NCI-H510A (cell line): ENCODE measurements at places on chromosomes 12 and 14.

DNA sequence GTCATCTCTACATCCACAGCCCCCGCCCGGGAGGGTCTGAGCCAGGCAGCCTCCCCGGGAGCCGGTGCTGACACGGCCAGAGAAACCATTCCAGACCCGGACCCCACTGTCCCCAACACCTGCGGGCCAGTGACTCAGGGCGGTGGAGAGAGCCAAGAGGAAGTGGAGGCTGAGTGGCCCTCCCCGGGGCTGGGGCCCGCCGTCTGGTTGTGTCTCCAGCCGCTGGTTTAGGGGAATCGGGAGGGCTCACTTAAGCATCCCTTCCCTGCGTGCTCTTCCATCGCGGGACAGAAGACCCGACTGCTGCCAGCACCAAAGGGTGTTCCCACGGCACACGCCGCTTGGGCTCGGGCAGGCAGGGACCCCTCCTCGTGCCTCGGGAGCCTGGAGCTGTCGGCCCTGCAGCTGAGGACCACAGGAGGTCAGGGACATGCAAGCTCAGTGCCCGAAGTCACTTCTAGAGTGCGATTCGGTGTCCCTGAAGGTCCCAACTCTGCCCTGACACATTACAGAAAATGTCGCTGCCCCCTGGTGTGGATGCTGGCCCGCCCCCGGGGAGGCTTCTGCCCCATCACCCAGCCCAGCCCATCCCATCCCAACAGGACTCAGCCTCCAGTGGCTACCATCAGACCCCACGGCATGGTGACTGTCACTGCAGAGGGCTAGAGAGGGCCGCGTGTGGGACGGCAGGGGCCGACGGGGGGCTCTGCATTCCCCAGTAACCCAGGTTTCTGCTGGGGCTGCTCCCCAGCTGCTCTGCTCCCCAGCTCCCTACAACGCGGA lies 50.8 kb downstream of the GALNT9 start:
- DNase-seq, result no peak

DNA sequence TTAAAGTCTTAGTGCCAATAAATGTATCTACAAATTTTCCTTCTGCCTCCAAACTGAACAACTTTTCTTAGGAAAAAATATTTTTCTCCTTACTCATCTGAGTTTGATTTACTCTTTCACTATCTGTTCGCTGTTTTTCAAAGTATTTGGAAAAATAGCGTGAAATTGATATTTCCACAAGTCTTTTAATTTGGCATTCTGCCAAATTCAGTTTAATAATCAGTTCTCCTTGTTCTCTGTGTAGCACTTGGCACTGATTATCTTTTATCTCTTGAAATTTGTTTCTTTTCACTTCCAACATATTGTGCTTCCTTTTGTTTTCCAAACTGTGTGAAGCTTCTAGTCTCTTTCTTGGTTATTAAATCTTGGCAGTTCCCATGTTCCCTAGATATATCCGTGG lies 559.8 kb downstream of the RPL10L start:
- no peak for DNase-seq

GRCh38 chr12:52506858-52507715 lies 13.1 kb downstream of the KRT5 start:
- no peak for DNase-seq

DNA sequence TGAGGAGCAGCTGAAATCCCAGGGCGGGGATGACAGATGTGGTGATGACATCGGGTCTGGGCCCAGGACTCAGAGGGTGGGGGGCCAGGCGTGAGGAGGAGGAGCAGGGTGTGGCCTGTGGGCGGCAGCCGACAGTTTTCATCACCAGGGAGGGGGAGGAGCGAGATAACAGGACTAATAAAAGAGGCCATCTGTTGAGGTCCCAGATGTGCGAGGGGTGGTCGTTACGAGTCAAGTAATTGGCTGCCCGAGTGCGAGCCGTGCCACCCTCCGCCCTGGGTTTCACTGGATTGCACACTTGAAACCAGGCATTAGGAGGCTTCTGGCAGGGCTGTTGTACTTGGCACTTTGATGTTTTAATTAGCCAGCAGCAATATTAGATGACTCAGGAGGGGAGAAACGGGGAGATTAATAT lies 67.2 kb downstream of the NOS1 start:
- no peak for DNase-seq

GRCh38 chr12:97837401-97837800 lies 374.8 kb downstream of the RMST start:
- no peak for DNase-seq

DNA sequence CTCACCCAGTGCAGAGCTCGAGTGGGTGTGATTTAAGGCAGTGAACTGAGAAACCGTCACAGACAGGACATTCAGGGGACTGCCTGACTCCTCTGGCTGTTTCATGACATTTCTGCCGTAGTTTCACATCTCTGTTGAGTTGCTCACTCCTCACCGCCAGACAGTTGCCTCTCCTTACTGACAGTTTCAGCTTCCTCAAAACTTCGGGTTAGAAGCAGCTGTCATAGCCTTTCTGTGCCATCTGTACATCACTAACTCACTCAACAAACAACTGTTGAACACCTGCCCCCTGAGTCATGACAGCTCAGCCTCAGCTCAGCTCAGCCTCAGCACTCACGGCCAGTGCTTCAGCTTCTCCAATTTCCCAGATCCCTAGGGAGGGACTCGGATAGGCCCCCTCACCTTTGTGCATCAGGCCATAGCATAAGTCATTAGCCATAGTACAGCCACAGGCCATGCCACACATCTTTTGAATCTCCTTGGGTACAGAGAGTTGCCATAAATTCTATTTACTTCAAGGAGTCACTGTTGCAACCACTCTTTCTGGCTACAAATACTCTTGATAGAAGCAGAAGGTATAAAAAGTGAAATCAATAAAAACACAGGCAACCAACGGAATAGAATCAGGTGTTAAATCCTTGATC lies 6.2 kb upstream of the SLC15A4 start:
- DNase-seq, result no peak

DNA sequence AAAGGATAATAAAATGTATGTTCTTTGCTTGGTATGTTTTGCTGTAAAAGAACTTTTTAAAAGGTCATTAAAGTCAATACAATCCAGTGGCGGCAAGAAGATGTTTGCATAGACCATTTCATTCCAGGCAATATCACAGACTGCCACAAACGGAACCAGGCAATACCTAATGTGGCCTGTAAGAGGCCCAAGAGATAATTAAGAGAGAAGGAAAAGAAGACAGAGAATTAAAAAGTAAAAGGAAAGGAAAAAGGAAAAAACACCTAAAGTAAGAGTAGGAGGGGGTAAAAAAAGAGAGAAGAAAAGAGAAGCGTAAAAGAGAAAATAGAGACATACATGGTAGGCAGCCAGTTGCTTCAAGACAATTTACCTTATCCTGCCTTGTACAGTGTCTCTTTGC lies 6.8 kb upstream of the ARHGAP5 start:
- no peak for DNase-seq

- no peak for DNase-seq
Measured at GRCh38 chr12:104420868-104421267, 35.9 kb upstream of the CHST11 start.

GRCh38 chr12:125487336-125487735 lies 422.1 kb downstream of the AACS start:
- DNase-seq, result no peak

GRCh38 chr12:98149691-98150210 lies 365.6 kb upstream of the TMPO start:
- DNase-seq, result no peak

GRCh38 chr14:71688576-71688975 lies 243.7 kb upstream of the RGS6 start:
- DNase-seq, result no peak

DNA sequence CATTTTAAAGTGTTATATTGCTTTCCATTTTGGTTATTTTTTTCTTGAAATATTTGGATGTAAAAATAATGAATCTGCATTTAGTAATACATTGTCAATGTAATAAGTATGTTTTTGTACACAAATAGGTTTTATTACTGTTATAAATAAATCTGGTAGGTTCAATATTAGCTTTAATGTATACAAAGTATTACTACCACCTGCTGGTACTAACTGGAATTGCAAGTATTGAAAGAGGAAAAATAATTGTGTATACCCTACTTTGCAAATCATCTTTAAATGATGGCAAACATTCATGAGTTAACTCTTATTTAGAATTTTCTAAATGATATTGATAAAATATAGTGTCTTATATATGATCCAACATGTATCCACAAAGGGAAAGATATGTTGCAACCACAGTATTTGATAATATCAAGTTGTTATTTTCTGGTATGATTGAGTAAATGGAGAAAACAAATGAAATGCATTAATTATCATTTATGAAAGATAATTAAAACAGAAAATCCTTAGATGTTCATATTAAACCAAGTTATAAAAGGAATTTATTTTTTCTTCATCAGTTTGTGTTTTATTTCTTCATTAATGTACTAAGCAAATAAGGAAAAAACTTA lies 3.2 kb downstream of the OR4K2 start:
- DNase-seq, result no peak

GRCh38 chr14:104877806-104878550 lies 12.9 kb downstream of the CEP170B start:
- no peak for DNase-seq

DNA sequence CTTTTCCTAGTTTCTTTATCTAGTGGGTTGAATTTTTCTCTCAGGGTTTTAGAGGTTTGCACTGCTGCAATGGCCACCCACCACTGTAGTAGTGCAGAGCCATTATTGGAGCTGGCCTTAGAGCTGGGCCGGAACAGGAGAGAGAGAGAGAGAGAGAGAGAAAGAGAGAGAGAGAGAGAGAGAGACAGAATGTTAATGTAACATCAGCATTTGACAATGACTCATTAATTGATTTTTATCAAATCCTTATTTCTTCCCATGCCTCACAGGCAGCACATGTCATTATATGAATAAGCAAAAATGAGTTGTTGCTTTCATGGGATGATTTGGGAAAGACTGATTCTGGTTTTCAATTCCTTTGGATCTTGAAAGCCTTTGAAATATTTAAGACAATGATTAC lies 76.3 kb upstream of the PPP4R3A start:
- no peak for DNase-seq

GRCh38 chr14:83863042-83863774 lies 1666.7 kb upstream of the FLRT2 start:
- DNase-seq, result no peak

GRCh38 chr12:31605531-31605930 lies 14.6 kb upstream of the DENND5B start:
- no peak for DNase-seq

DNA sequence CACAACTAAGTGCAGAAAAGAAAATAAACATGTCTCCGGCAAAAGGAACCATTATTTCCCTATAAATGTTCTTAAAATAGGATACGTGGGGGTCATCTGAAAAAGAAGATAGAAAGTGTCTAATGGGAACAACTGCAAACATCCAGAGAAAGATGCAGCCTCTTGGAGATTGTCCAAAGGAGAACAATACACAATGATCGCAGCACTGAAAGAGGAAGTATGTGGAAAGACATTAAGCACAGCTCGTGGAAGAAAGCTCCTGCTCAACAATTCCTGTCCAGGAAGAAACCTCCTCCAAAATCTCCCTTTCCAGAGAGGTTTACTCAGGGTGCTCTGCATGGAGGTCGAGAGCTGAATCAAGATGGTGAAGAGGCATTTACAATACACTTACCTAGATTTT lies 2.5 kb upstream of the LALBA start:
- no peak for DNase-seq
